ENCODE measurements at places on chromosomes 5 and 9.
A peak's percentile ranks its signal among the peaks of the same experiment; 100 is the strongest.

GRCh38 chr5:116032094-116032517 is at the start of gene ARL14EPL:
ARL14EPL (plus strand) TSS chr5:116032472; CDS start chr5:116051466, 18,994 bp downstream.
- DNase-seq = no peak

DNA sequence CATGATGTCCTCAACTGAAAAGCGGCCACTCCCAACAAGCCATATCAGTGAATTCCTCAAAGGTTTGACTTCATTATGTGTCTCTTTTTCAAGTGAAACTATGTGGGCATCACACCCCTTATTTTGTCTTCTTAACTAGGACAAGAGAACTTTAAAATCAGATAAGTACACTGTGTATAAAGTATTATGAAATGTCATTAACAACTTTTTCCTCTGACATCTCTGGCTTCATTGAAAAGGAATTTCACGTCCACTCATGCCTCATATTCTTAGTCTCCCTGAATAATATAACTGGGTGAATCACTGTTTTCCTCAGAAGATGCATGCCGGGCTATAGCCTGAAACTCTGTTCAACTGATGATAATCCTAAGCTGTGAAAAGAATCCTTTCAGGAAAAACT is 415.8 kb downstream of the ACTL7B start:
- no peak for DNase-seq

DNA sequence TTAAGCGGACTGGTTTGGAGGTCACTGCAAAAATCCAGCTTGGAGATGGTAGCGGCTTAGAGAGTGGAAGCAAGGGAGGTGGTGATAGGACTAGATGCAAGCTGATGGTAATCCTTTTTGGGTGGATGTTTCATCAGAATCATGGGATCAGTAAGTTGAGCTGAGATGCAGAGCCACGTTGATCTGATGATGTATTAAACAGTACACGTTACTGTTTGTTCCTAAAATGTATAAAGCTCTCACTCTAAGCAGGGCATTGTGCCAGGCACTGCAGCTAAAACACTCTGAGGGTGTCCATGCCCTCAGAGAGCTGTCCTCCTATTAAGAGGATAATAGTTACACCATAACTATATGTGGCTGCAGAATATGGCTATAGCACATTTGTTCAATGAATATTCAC is 93.1 kb downstream of the JAKMIP2 start:
- no peak for DNase-seq

DNA sequence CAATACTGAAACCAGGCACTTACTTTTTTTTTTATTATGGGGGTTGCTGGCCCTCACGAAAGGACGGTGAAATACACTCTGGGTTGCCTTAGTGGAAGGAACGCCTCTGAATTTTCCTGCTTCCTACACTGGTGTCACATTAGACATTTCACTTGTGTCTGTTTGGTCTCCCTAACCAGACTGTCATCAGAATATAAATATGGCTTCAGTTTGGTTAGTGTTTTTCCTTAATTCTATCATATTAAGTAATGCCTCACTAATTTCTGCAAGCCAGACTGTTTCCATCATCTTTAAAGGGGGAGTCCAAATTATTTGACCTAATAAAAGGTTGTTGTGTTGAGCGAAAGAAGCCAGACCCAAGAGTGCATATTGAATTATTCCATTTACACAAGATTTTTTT is 4.7 kb downstream of the GLIS3 start:
- DNase-seq = no peak

- no peak for DNase-seq
These were observed 170.9 kb downstream of the CTNND2 start for GRCh38 chr5:11733185-11733839.

DNA sequence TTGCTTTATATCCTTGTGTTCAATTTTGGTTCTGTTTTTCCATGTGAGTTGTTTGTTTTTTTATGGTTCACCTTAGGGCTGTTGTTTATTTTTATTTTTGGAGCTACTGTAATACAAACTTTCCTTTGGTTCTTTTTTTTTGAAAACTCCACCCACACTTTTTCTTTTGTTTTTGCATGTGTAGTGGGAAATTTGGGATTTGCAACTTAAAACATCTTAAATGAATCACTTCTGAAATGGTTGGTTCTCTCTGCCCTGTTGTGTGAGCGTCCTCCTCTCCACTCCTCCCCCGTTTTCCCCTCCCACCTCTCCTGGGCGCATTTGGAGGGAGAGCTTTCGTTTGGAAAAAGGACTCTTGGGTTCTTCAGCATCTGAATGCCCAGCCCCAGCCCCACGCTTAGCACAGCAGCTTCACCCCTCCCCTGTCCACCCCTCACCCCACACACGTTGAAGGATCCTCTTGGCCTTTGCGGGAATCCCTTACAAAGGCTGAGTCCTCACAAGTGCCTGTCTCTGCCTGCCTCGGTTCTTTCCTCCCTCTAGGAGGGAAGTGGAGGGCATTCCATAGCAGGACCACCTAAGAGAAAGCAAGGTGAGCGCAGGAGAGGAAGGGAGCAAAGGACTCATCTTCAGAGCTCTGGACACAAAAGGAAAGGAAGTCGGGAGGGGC is 67.2 kb downstream of the DMRT1 start:
- DNase-seq = no peak

DNA sequence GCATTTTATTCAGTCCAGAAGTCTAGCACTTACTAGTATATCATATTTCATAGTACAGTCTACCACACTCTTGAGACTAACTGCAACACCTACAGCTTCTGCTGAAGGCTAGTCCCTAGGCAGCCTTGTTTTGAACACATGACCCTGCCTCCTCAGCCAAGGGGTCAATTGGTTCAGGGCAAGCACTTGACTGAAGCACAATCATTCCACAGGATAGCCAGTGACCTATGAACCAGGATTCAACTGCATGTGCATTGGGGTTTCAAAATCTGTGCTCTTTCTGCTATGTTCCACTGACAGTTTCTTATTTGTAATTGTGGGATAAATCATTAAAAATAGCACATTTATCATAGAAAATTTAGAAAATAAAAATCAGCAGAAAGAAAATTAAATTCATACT is 186.8 kb downstream of the TMEM161B start:
- no peak for DNase-seq

DNA sequence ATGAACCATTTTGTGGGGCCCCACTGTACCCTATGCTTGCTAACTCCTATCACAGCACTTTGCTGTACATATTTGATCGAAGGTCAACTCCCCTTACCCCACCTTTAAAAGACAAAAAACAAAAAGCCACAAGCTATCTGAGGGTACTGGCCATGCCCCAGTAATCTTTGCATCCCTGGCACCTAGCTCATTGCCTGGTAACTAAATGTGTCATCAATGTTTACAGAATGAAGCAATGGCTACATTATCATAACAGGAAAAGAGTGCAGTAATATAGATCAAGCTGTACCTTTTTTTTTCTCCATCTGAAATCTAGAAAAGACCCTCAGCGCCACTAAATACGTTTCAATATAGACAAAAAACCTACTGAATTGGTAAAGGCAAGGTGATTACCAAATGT is 188.0 kb downstream of the ELAVL2 start:
- DNase-seq = no peak

GRCh38 chr9:87869082-87869481 is 13.6 kb upstream of the SPATA31E1 start:
- no peak for DNase-seq

GRCh38 chr9:86809759-86810367 is 137.4 kb downstream of the GAS1 start:
- DNase-seq = no peak

DNA sequence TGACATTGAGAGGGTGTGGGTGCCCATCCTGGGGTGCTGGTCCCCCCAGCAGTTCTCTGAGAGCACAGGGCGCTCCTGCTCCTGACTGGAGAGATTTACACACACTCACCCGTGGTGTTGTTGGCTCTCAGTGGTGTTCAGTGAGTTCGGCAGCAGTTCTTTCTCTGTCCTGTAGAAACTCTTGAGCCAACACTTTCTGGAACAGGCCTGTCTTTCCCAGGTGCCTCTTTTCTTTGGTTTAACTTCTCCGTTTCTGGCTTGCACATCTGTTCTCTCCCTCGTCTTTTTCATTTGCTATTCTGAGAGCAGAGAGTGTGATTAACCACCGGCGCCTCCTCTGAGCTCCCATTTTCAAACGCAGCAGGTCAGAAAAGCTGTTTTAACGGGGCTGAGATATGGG is 284.5 kb downstream of the IRX2 start:
- no peak for DNase-seq

GRCh38 chr5:80184235-80185023 is 71.4 kb downstream of the SERINC5 start:
- no peak for DNase-seq

- no peak for DNase-seq
These were observed 15.4 kb upstream of the PPP1R26 start for GRCh38 chr9:135464181-135464580.

GRCh38 chr5:123460296-123460729 is 37.1 kb upstream of the CEP120 start:
- DNase-seq = no peak

DNA sequence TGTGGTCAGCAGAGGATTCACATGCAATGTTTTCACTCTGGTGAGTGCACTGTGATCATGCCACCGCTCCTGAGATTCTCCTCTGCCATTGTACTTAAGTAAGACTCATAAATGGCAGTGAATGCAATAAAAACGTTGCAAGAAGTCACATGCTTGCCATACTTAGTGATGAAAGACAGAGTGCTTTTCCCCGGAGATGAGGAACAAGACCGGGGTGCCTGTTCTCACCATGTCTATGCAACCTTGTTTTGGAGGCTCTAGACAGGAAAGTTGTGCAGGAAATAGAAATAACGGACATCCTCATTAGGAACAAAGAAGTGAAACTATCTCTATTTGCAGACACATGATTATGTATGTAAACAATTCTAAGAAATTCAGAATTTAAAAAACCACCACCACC is 84.7 kb upstream of the IRX2 start:
- no peak for DNase-seq

DNA sequence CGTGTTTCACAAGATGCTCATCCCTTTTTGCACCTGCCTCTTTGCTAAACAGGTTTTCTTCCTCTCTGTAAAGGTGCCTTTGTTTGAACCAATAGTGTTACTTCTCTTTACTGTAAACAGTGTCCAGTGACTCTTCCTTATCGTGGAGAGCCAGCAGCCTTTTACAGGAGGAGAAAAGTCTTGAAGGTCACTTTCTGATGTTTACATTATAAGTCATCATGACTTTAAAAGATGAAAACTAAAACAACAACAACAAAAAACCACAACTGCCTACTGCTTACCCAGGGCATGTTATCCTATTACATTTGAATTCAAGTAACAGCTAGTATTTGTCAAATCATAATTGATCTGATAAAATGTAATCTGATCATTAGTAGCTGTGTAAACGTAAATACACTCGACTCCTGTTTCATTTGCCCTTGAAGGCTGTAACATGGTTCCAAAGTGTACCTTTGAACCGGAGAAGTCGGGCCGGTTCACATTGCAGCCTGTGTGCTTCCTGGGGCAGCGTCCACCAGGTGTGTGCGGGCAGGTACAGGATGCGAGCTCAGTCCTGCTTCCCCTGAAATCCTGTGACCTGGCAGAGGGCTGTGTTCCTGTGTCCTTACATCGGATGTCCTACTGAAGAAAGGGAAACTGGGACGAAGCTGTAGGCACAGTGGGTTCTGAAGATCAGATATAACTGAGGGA is 118.1 kb downstream of the C9orf152 start:
- DNase-seq = no peak

GRCh38 chr9:109100543-109101201 is 19.1 kb downstream of the TMEM245 start:
- DNase-seq = no peak

DNA sequence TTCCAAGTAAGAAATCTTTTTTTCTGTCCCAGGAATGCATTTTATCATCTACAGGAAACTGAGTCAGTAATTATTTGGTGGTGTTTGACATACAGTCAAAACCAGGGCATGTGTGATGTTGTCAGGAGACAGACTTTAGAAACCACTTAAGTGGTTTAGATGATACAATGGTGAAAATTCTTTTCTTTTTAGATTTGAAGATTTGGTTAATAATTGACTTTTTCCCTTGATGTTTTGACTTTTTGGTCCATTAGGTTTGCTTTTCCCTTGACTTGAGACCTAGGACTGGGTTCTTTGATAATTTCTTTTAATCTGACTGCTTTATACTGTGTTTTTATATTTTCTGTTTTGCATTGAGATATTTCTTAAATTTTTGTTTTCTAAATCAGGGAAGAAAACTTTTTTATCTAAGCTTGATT is 85.2 kb downstream of the RASGRF2 start:
- DNase-seq = no peak

GRCh38 chr9:133994353-133995011 is 2.4 kb upstream of the VAV2 start:
- peak; percentile 88 for DNase-seq

GRCh38 chr9:137272241-137273094 is 5.1 kb upstream of the TOR4A start:
- no peak for DNase-seq

DNA sequence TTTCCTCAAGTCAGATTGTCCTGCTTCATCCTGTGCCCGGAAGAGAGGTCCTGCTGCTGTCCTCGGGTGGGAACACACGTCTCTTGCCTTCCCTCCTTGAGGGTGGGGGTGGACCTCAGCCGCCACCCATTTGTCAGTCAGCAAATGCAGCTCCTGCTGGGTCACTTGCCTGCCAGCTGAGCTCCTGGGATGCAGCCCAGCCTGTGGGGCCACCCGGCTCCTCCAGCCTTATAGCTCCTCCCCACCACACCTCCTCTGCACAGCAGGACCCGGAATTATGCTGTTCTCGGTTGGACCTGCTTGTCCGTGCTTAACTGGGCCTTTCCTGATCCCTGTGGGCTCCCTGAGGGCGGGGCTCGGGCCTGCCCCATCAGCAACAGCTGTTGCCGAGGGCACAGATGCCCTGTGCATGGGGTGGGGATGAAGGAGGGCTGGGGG is 52.7 kb downstream of the RXRA start:
- no peak for DNase-seq

GRCh38 chr5:52356311-52356918 is 431.3 kb upstream of the ITGA1 start:
- DNase-seq = no peak

DNA sequence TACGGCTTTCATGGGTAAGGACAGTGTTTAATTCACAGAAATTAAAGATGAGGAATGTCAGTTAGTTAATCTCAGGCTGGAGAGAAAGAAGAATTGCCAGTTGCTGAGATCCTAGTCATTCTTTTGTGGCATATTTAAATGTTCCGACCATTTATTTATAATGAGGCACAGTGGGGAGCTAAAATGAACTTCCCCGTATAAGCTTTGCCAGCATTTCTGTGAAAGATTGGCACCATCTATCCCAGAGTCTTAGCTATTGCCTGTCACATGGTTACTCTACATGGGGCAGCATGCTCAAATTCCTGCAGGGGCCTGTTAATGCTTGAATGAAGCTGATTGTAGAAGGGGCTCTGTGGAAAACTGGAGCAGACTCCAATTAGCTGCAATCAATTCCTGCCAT is 314.1 kb downstream of the PRELID2 start:
- DNase-seq = no peak

DNA sequence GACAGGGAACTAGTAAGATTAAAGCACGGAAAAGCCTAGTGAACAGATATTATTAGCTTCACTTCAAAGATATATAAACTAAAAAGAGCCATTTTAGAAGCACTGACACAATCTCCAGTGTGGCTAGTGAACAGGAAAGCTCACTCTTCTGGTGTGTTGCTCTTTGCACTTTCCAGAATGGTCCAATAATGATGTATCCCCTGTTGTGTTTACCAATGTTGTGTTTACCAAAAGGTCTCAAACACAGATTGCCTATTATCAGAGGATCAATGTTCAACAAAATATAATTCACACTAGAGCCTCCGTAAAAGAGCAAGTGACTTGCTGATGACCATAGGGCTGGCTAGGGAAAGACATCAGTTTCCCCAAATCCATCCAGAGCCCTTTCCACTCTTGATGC is 11.6 kb downstream of the KLHL3 start:
- DNase-seq = no peak

GRCh38 chr5:155750101-155750500 is 576.9 kb upstream of the SGCD start:
- DNase-seq = no peak
